ENCODE measurements at places on chromosomes 16 and 17.
A peak's percentile ranks its signal among the peaks of the same experiment; 100 is the strongest.

GRCh38 chr17:2452216-2452750 lies 51.4 kb upstream of the MNT start:
- DNase-seq = no peak

DNA sequence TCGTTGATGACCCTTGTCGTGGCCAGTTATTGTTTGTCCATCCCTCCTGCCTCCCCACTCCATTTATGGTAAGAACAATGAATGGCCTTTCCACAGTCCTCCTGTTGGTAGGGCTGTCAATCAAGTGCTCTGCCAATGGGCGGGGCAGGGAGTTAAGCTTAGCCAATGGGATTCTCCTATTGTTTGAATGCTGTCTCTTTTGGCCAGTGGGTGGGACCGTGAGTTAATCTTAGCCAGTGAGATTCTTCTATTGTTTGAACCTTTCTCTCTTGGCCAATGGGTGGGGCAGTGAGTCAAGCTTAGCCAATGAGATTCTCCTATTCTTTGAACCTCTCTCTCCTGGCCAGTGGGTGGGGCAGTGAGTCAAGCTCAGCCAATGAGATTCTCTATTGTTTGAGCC lies 85.4 kb downstream of the IRX3 start:
- DNase-seq = no peak

- peak; percentile 94 for DNase-seq
Measured at GRCh38 chr16:1929578-1930337, 11.5 kb upstream of the HS3ST6 start.

DNA sequence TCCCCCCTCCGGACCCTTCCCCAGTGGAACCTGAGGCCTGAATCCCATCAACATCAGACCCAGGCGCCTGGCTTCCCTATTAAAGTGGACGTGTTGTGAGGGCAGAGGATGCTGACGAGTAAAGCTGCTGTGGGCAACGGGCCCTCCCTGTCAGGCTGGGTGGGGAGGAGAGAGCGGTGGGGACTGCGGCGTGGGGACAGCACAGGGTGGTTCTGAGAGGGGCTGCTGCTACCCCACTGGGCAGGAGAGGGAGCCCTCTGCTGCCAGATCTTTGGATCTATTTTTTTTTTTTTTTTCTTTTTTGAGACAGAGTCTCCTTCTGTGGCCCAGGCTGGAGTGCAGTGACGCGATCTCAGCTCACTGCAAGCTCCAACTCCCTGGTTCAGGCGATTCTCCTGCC lies 5.9 kb downstream of the CA5A start:
- DNase-seq = peak; percentile 36

DNA sequence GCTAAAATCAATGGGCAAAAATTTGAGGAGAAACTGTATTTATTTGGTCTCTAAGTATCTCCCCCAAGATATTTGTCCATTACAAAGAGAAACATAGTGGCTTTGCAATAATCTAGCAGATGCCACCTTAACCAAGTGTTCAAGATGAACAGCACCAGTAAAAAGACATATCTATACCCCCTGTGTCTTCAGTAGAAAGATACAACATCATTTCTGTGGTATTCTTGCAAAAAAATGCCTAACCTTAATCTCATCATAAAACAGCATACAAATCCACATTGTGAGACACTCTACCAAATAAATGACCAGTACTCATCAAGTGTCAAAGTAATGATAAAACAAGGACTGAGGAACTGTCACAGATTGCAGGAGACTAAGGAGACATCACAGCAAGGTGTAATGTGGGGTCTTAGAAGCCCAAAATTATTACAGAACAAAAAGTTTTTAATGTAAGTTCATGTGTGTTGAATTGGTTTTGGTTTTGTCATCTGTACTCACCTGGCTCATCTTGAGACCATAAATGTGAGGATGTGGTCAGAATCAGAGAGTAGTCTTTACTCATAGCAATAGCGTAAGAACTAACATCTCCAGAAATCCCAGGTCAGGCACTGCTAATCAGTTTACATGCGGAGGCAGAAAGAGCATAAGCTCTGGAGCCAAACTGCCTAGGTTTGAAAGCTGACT lies 77.2 kb downstream of the AATF start:
- DNase-seq = no peak

DNA sequence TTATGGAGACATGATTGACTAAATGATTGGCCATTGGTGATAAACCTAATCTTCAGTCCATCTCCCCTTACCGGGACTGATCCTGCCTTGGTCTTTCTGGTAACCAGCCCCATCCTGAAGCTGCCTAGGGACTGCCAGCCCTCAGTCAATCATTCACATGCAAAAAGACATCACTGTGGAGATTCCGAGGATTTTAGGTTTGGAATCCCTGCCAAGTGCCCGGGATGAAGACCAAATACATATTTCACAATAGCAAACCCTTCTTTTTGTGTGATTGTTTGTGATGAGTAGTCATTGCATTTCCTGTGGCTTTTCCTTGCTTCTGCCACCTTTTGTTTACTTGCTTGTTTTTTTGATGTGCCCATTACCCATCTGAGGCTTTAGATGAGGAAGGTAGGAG lies 44.0 kb downstream of the EPN2 start:
- DNase-seq = peak; percentile 41

DNA sequence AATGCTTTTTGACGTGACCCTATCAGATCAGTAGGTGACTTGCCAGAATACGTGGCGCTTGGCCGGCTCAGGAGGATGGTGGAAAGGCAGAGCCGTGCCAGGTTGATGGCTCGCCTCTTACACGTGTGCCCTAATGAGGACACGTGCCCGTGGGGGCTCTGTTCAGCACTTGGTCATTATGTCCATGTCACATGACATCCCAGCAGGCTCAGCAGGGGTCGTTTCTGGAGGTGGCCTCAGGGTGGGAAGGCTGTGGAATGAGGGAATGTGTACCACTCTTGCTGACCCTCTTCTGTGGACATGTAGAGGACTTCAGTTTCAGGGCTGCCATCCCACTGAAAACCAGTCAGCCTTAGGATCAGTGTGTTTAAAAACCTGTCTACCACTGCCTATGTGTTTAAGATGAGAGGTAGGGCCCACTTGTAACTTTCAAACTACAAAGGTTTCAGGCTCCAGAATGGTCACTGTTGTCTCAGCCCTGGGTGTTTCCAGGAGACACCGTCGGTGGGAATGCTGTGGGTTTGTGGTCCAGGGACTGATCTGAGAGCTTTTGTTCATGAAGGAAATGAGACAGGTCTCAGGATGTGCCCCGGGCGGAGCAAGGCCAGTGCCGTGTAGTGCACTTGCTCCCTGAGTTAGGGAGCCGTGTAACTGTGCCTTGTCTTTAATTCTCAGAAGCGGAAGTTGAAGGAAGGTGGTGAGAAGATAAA lies 12.1 kb downstream of the UBN1 start:
- DNase-seq = no peak

GRCh38 chr17:3693829-3694231 lies 2.1 kb downstream of the P2RX5 start:
- DNase-seq = no peak

DNA sequence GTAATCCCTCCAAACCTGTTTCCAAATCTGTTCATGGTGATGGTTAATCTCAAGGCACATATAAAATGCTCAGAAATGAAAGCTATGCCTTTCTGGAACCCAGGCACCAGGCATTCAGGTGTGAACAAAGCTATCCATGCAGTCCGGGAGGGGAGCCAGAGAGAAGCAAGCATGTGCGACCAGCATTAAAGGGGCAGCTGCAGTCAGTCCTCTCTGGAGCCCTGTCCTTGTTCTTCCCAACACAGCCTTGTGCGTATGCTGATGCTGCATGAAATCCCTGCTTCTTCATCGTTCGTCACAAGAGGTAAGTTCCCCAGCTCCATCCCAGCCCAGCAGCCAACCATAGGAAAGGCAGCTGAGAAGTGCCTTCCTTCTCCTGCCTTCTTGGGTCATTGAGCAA lies 148.7 kb downstream of the GRIN2A start:
- no peak for DNase-seq

GRCh38 chr17:39863918-39864746 lies at the start of gene IKZF3:
Gene IKZF3 (minus strand): TSS chr17:39864312. CDS start chr17:39864126, 186 bp downstream.
- DNase-seq = peak; percentile 37

GRCh38 chr16:57185446-57185944 lies 344 bp downstream of the PSME3IP1 start:
- peak; percentile 89 for DNase-seq

DNA sequence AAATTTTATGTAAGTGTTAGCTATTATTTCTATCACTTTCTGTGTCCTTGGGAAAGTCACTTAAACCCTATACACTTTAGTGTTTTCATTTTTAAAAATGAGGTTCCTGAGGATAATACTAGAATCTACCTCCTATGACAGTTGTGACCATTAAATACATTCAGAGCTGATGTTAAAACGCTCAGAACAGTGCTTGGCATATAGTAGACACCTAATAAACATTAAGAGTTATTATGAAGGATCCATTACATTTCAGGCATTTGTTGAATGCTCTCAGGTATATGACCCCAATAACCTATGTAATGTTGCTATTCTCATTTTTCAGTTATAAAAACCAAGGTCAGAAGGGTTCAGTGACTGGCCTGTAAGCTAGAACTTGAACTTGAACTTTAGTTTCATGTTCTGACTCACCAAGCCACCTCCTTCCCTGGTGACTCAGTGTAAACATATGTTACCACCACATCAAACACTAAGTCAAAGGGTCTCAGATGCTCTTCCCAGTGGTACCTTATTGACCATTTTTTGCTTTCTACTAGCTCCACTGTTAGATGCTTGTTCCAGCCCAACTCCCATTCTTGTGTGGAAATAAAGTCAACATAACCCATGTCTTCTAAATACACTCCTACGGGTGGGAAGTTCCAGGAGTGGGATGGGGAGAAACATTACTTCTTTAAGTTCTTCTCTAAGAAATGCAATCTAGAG lies 47.6 kb downstream of the HSD17B2 start:
- DNase-seq = peak; percentile 66

- peak; percentile 25 for DNase-seq
Measured at GRCh38 chr17:50347117-50347893, 1.4 kb downstream of the XYLT2 start.

DNA sequence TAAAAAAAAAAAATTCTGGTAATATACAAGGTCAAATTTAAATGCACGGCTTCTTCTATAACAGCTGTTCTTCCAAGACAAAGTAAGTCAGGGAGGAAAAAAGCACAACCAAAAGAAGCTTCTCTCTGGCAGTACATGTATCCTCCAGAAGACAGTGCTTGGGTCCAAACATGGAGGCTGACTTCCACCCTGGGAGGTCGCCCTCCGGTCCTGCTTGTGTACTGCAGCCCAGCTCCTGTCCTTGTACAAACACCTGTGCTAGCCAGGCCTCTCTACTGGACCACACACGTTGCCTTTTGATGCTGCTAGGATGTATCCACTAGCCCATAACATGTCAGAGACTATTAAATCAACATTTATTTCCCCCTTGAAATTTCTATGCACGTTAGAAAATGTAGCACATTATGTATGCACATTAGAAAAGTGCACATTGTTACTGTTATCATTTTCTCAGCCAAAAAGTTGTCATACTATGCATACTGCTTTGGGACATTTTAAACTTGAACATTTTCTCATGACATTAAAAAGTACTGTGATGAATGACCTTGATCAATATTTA lies 21.9 kb downstream of the TEKT3 start:
- no peak for DNase-seq

DNA sequence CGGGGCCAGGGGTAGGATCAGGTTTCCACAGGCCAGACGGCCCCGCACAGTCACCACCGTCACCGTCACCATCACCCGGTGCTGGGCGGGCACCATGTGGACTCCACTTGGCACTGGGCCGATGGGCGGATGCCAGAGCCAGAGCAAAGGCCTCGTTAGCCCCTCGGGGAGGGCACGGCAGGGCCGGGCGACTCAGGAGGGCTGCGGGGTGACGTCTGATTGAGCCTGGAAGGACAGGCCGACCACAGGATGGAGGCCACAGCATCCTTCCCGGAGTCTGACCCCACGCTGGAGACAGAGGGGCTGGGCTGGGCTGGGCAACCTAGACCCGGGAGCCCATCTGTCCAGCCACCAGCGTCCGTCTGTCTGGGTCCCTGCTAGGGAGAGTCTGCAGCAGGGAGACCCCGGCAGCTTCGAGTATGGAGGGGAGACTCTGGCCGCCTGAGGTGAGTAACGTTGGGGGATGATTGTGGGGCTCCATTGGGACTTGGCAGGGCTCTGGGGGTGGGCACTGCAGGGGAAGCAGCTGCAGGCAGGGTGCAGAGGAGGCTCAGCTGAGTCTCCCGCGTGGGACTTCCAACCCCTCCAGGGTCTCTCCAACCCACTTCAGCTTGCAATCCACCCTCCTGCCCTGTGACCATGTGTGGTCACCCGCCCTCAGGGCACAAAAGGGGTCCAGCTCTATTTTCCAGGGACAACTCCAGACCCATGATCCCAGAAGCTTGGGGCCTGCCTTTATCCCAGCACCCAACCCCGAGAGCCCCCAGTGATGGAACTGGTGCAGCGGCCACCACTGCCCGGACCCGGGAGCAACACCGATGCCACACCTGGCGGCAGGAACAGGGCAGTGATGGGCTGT lies 22.6 kb downstream of the SLC25A10 start:
- no peak for DNase-seq

DNA sequence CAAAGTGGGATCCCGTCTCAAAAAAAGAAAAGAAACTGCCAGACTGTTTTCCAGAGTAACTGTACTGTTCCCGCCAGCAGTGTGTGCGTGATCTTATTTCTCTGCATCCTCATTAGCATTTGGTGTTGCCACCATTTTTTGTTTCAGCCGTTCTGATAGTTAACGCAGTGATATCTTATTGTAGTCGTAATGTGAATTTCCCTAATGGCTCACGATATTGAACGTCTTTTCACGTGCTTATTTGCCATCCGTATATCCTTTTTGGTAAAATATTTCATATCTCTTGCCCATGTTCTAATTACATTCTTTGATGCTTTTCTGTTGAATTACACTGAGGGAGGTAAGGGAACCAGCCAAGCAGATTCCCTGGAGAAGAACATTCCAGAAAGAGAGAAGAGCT lies 92.4 kb downstream of the SEC14L1 start:
- DNase-seq = no peak

DNA sequence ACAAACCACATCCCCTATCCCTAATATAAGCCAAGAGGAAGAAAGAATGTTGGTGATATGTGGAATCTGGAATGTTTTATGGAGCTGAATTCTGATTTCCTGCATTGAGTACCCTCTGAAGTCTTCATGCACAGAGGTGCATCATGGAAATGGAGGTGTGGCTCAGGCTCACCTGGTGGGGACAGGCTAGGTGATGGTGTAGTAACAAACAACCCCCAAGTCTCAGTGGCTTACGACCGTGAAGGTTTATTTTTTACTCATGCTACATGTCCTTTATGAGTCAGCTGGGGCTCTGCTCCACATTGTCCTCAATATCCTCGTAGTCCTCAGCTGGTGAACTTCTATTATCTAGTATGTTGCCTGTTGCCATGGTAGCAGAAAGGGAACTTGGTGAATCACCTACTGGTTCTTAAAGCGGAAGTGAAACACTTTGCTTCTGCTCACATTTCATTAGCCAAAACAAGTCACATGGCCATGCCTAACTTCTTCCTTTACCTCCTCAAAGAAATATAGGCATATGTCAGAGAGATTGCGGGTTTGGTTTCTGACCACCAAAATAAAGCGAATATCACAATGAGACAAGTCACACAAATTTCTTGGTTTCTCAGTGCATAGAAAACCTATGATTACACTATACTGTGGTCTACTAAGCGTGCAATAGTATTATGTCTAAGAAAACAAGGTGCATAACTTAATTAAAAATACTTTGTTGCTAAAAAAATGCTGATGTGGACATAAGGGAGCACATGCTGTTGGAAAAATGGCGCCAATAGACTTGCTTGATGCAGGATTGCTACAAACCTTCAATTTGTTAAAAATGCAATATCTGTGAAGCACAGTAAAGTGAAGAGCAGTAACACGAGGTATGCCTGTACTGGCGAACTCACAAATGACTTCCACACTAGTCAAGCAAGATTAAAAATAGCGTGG lies at the start of gene PMFBP1:
Gene PMFBP1, minus strand, starts transcription at position 51 of the 930 bp plus-strand sequence. CDS start 947 bp downstream, outside the sequence.
- peak; percentile 92 for DNase-seq
